ENCODE measurements at places on chromosomes 13 and 19.
A peak's percentile ranks its signal among the peaks of the same experiment; 100 is the strongest.

GRCh38 chr13:98273824-98274742 lies 97.0 kb upstream of the RNF113B start:
- DNase-seq = no peak

DNA sequence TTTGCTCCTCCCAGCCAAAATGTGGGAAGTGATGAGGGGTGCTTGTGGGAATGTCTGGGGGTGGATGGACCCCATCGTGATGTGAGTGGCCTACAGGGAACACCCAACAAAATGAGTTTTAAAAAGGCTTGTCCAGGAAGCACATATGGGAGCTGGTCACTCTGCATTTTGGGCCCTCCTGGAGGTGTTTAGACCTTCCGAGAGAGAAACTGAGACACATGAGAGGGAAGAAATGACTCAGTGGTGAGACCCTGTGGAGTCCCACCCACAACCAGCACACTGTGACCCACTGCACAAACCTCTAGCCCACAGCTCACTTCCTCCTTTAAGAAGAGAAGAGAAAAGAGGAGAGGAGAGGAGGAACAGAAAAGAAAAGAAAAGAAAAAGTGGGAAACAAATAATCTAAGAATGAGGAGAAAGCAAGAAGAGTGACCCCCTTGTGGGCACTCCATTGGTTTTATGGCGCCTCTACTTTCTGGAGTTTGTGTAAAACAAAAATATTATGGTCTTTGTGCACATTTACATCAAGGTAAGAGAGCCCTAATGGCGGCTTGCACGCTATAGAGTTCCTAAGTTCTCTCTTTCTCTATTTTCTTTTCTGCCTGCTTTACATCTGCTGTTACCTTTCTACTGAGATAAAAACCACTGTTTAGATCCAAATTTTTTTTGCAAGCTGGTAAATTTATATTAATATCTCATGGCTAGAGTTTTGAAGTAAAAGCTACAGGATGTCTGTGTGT lies 13.3 kb upstream of the LILRB1 start:
- DNase-seq = no peak

DNA sequence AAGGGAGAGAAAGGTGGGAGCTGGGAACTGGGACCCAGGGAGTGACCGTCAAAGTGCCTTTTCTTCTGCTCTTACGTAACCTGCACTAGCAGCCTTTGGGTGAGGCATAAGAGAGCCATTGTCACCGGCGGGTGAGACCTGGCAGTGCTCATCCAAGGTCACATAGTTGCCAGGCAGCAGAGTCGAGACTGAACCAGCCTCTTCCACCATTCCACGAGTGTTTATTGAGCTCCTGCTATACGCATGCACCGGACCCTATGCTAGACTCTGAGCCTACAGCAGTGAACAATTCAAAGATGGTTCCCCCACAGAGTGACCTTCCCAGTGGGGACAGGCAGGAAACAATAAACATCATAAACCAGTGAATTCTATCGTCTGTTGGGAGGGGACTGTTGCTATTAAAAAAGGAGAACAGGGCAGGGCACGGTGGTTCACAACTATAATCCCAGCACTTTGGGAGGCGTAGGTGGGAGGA lies 18.6 kb upstream of the STRN4 start:
- DNase-seq = no peak

- no peak for DNase-seq
These were observed 27.3 kb downstream of the C13orf46 start for GRCh38 chr13:113946409-113947181.

DNA sequence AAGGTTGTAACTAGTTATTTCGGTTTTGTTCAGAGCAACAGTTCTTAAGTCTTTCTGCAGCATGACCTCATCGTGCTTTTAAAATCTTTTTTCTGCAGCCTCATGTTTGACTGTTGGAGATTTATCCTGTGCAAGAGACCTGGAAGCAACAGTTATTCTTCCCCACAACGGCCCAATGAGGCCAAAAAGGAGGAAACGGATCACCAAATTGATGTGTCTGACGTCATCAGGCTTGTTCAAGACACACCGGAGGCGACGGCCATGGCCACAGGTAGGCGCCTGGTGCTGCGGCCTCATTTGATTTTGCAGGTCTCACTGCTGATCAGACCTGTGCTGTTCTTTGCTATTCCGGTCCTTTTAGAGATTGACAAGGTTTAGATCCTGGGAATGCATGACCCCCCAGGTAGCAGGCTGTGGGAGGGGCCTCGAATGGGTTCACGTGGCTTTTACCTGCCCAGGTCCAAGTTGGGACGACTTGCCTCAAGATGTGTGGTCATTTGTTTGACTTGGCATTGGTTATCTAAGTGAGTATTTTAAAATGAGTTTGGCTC lies 66.8 kb upstream of the MCF2L start:
- no peak for DNase-seq

DNA sequence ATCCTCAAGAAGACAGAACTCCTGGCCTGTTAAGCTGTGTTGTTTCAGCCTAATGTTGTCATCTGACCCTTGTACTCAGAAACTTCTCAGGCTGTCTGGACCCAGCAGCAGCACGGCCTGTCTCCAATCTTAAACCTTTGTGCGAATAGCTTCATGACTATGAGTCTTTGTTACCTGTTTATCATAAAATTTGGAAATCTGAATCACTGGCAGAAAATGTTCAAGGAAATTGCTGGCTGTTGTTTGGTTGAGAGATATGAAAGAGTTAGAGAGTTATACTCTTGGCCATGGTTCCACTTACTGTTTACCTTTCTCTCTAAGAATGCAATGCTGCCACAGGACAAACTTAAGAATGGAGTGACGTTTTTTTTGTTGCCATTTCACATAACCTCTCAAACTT lies 59.6 kb downstream of the EFNB2 start:
- DNase-seq = no peak

DNA sequence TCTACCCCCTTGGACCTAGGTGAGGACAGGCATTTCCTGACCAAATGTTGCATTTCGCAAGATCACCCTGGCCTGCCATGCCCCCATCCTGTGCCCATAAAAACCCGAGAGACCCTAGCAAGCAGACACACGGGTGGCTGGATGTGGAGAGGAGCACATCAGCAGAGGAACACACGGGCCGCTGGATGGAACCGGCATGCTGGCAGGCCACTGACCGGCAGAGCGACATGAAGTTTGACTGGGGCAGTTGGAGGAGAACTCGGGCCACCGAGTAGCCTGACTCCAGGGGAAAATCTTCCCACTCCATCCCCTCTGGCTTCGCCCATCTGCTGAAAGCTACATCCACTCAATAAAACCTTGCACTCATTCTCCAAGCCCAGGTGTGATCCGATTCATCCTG lies 329.3 kb downstream of the FGF9 start:
- DNase-seq = no peak

- no peak for DNase-seq
These were observed 16.0 kb upstream of the CLN5 start for GRCh38 chr13:76975863-76976262.

DNA sequence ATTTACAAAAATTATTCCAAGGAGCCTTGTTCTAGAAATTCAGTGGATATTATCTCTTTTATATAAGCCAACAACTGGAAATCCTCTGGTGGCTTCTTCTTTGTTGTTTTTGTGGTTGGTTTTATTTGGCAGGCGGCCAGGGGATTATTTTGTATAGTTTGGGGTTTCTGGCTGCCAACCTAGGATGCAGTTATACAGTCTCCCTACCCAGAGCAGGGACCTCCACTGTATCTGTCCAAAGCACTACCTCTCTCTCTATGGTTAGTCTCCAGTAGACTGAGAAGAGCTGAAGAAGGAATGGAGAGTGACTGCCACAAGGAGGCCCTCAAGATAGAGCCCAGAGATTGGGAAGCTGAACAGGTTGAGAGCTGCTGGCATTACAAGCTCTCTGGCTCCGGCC lies 80.2 kb downstream of the ZAR1L start:
- DNase-seq = no peak

GRCh38 chr19:49860336-49861102 lies 6.9 kb downstream of the PNKP start:
- DNase-seq = no peak

DNA sequence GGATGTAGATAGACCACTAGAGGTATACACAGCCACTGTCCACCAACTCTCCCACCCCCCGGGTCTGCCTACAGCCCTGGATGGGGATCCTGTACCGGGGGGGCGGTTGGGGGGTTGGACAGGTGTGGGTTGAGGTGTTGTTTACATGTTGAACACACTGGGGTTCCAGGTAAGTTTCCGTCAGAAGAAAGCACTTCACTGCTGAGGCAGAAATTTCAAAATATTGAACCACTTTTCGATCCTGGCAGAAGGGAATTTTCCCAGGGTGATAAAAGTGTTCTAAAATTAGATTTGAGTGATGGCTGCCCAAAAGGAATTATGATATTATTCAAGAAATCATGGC lies 6.6 kb upstream of the CEACAM16 start:
- DNase-seq = no peak

DNA sequence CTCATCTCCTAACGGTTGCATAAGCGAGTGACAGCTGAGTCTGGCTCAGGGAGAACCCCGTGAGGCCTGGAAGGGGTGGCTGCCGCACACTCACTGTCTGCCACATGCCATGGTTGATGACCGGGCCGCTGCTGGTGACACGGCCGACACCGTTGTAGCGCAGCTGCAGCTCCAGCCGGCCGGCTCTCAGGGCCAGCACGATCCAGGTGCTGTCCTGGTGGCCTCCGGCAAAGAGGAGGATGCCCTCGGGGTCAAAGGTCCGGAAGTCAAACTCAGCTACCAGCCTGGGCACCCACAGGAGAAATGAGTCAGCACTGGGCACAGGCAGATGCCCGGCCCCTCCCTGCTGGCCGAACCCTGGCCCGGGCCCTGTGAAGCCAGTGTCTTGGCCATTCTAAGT lies 31.7 kb downstream of the GAS6 start:
- no peak for DNase-seq

DNA sequence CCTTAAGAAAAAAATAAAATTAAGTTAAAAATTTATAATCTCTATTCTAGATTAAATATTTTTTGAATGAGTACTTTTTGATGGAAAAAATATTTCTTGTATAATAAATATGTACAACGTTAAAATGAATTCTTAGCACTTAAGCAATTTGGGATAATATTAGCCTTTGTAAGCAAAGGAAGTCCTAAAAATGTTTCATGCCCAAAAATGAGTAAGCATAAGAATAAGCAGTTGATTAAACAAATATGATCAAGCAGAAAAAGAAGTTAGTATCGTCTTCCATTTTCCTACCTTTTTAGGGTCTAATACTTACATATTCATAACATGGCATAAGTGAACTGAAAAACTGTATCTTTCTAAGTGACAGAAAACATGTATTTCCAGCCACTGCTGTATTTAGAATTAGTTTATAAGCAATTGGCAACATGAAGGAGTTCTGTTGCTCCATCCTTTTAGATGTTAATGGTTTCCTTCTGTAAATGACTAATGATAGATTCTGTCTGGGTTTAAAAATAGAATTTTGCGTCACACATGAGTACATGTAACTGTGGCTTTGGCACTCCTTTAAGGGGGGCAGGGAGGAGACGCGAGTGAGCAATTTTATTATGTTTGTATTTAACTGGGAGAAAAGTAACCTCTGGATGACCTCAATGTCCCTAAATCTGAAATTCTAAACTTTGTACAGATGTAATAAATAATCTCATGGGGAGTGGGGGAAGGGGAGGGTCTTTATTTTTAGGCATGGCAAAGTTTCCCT lies 237.4 kb downstream of the RGCC start:
- DNase-seq = peak; percentile 85

DNA sequence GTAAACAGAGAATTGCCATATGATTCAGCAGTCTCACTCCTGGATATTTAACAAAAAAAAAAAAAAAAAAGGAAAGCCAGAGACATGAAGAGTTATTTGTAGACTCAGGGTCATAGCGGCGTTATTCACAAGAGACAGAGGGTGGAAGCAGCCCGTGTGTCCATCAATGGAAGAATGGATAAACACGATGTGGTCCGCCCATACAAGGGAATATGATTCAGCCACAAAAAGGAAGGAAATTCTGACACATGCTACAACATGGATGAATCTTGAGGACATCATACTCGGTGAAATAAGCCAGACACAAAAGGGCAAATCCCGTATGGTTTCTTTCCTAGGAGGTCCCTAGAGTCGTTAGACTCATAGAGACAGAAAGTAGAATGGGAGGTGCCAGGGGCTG lies 14.8 kb downstream of the ACSBG2 start:
- DNase-seq = no peak

GRCh38 chr13:32195713-32196112 lies 119.5 kb downstream of the ZAR1L start:
- no peak for DNase-seq

- DNase-seq = no peak
These were observed 15.2 kb downstream of the CBY2 start for GRCh38 chr13:45717349-45717748.

DNA sequence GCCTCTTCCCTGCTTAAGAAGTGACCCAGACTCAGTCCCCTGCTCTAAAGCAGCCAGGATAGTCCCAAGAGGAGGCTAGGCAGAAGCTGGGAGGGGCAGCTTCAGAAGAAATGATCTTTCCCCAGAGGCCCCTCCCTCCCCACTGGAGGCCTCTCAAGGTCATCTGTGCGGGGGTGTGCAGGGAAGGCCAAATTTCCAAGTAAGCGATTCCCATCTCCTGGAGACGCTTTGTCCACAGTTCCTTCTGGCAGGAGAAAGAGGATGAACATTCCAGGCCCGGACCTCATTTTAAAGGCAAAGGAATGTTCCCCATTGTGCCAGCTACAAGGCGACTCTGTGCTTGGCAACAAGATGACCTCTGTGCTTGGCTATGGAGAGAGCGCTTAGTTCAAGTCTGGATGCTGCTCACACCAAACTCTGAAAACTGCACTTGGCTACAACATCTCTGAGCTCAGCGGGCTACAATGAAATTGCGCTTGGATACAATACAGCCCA lies 23.5 kb downstream of the COL5A3 start:
- DNase-seq = peak; percentile 44

DNA sequence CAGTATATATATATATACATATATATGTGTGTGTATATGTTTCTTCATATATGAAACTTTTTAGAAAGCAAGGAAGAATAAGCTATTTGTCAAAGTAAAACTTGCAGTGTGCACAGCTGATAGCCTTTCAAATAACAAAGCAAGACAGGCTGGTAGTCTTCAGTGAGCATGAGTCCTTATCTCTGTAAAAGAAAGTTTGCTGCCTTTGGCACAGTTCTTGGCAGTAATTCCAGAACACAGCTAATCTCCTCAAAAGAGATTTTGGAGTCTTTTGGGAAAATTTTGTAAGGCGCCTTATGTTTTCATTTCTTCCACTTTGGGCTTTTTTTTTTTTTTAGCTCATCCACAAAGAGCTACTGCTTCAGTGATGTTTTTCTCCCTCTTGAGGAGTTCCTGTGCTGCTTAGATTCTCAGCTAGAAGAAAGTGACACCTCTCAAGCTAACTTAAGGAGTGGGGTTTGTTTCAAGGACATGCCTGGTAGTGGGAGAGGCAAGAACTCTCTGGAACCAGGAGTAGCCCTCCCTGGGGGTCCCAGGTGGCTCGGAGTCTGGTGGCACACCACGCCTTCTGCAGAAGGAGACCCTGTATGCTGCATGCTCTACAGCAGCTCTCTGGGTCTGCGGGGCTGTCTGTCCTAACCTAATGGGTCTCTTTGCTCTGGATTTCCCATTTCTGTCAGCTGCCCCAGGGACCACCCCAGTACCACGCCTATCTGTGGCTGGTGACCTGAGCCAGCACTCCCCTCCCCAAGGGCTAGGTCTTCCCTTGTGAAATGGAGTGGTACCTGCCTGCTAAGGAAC lies 58.8 kb downstream of the TNFRSF19 start:
- no peak for DNase-seq

GRCh38 chr19:4388337-4389063 lies 11.8 kb downstream of the SH3GL1 start:
- no peak for DNase-seq
